ENCODE measurements at places on chromosomes 3 and 15. TPM values are rescaled to one million over a fixed set of nuclear protein-coding genes. Genes with fewer than 3 reads are reported as not detected.

GRCh38 chr3:58369876-58370275 lies 37.2 kb downstream of the PXK start:
- DNase-seq: no peak
- no peaks in the 10 kb centered on the region for H3K27me3 ChIP-seq
- H3K27ac ChIP-seq: no peak overlapping the region
- no peaks in the 10 kb centered on the region for H3K36me3 ChIP-seq
- H3K4me1 ChIP-seq: no peaks in the 10 kb centered on the region

GRCh38 chr15:38620851-38621594 lies 56.4 kb upstream of the RASGRP1 start:
- H3K27ac ChIP-seq: no peak overlapping the region
- DNase-seq: no peak
- H3K4me3 ChIP-seq: no peak overlapping the region
- no peaks in the 10 kb centered on the region for H3K4me1 ChIP-seq
- no peaks in the 10 kb centered on the region for H3K27me3 ChIP-seq

GRCh38 chr15:66803182-66803729 lies 101.2 kb downstream of the SMAD6 start:
- peak overlapping the region; percentile 66 for H3K27ac ChIP-seq
- H3K36me3 ChIP-seq: no peaks in the 10 kb centered on the region
- no peaks in the 10 kb centered on the region for H3K27me3 ChIP-seq
- peak; percentile 91 for DNase-seq
- no peak overlapping the region for H3K4me3 ChIP-seq

The ARPP19 gene
- 77.2 TPM for total RNA-seq

The CHRD gene
- total RNA-seq: 2.0 TPM

Measured in heart left ventricle (tissue), 16 donors.